ENCODE measurements at places on chromosomes 2 and 18.

DNA sequence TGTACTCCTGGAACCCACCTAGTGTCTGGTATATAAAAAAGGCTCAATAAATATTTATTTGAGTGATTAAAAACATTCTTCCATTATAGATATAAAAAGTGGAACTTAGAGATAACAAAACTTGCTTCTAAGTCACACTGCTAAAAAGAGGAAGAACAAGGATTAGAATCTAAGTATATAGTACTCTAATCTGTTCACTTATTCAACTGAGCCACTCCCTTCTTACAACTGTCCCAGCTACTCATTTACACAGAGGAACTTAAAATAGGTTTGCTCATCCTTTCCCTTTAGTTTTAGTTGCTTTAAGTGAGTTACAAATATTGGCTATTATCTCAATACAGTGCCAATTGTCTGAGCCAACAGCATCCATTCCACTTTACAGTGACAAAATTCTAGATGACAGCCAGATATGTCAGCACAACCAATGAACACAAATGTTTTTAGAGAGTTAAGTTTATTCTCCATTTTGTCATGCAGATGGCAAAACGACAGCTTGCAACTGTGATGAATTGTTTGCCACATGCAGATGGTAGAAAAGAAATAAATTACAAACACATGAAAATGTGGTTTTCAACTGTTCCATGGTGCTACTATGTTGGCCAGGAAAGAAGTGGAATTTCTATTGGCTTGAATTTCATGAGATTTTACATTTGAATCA lies 280.7 kb upstream of the ZC3H15 start:
- DNase-seq: no peak

- DNase-seq: peak; percentile 25
Observed at GRCh38 chr2:237694415-237695194, 67.2 kb downstream of the LRRFIP1 start.

- DNase-seq: no peak
Observed at GRCh38 chr2:179184610-179185009, 80.0 kb downstream of the SESTD1 start.

DNA sequence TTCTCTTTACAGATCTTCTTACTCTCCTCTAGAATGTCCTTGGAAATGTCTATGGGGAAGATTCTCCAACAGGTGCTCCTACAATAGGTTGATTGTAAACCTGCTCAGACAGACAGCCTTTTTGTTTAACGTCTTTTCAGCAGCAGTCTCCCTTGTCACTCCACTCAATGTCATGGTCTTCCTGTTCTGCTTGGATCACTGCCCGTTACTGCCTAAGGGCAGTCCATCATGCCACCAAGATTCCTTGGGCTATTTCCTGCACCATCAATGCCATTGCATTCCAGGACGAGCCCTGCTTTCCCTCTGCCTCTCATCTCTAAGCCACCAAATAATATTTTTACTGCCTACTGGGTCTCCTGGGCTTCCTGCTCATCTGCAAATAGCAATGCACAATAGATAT lies 97.4 kb upstream of the GALNT5 start:
- DNase-seq: no peak

- DNase-seq: no peak
Observed at GRCh38 chr2:190979906-190980629, 33.9 kb downstream of the STAT1 start.
